Muscle of arm (tissue), 14 donors: ENCODE measurements at places on chromosomes 2 and 18.
A peak's percentile ranks its signal among the peaks of the same experiment; 100 is the strongest.

DNA sequence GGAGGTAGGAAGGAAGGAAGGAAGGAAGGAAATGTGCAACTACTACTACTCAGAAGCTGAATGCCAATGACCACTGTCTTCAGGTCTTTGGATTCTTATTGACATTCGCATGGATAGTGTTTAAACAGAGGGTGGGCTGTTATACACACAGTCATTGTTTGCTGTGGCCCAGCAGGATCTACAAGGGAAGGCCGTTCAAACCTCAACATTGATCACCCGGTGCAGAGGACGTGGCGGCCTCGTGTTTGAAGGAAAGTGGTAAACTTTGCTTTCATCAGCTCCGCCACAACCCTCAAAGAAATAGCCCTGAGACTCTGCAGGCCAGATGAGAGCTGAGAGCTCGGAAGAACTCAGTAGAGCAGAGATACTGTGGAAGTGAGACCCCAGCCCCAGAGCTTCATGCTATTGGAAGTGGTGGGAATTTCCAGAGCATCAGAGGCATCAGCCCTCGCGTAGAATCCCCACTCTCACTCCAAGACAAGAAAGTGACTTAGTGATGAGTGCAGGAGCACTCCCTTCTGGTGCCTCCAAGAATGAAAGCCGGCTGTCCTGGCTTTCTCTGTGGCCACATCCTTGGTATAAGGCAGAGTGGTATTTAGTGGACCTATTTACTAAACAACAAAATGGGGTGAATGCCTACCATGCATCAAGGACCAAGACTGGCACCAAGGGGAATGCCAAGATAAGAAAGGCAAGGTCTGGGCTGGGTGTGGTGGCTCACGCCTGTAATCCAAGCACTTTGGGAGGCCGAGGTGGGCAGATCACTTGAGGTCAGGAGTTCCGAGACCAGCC is 10.1 kb upstream of the ROCK2 start:
- no peak for DNase-seq

- DNase-seq = no peak
Observed at GRCh38 chr2:134194519-134194918, 59.4 kb upstream of the MGAT5 start.

GRCh38 chr2:74291218-74291544 is 52.0 kb downstream of the SLC4A5 start:
- DNase-seq = no peak

- DNase-seq = no peak
Observed at GRCh38 chr2:142031656-142032055, 99.2 kb downstream of the LRP1B start.

DNA sequence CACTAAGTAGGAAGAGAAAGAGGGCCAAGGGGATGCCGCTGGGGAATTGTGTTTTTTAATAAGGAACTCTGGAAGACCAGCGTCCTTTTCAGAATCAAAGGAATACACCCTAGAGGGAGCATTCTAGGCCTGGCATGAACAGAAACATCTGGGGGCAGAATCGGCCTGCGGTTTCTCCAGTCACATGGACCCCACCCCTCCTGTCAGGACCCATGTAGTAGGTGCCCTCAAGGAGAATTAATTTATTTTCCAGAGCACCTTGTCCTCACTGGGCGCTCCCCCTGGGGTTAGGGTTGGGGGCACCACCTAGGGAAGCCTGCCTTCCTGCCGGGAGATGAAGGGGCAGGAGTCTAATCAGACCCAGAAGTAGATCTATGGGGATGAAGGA is 44.2 kb downstream of the TMEM37 start:
- DNase-seq = no peak

GRCh38 chr18:33052886-33053285 is 280.1 kb upstream of the KLHL14 start:
- DNase-seq = no peak

DNA sequence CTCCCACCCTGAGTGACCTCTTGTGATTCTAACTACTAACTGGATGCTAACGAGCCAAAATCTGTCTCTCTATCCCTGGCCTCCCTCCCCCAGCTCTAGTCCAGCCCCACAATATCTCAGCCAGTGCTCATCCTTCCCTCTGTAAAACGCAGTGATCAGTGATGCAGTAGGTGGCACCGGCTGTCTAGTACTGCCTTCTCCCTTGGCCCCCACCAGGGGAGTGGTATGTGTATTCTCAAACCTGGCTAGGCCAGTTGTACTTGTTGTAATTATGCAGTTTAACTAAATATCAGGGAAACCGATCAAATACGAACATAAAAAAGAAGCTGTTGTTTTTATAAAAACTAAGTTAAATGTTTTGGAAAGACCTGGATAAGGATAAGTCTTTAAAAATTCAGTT is 113.2 kb upstream of the ALPP start:
- no peak for DNase-seq

DNA sequence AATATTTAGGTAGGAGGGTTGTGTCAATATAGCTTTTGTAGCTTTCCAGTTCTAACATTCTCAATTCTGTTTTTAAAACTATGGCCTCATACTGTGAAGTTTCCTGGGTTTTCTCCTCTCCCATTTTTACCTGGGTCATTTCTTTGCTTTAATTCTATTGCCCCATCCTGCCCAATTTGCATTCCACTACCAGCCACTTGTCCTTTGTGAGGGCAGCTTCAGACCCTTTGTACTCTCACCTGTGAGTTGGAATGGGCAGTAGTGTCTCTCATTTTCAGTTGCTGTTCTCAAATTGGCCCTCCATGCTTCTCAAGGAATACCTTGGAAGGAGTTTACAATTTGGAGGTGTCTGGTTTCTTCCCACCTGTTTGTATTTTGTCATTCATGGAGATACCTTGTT is 108.4 kb downstream of the CAMKMT start:
- no peak for DNase-seq

DNA sequence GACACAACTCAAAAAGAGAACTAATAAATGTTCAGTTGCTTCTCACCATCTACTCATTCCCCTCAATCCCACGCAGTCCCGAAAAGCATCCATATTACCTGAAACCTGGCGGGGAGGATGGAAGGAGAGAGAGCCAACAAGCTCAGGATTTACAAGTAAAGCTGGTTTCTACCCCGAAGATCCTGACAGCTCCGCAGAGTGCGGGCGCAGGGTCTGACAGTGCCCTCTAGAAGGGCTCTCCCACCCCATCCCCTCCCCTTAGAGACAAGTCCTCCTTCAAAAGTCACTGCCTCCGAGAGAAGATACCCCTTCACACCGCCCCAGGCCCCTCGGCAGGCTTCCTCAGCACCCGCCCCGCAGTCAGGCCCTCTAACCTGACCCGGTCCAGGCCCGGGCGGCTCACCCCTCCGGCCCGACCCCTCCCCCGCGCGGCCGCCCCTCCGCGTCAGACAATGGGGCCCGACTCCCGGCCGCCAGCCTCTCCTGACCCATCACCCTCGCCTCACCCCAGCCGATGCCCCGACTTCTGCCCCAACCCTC is 550 bp downstream of the RAB1A start:
- no peak for DNase-seq

DNA sequence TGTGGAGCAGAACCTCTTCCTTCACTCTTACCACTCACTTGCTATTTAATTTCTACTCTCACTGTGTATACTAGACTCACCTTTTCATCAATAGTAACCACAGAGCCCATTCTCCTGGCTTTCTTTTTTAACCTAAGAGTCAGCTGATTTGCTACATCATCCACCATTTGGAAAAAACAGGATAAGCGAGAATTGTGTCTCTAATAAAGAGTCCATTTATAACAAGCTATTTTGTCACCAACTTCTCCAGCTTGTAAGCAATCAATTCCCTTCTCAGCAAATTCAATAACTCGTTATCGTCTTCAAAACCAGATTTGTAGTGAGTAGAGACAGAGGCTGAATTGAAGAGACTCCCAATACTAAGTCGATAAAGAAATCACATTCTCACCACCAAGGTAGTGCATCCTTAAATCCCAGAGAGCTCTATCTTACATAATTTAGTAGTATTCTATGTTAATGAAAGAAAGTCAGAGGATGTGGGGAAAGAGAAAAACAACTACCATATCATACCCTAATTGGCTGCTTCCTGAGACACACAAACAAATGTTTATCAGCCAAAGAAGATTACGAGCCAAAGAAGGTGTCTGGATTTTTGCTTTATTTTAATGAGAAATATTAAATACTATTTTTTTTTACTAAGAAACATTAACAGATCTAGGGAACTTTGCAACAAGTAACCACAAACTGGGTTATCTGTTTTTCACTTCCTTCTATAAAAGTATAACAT is 52.5 kb upstream of the SPTBN1 start:
- no peak for DNase-seq

- DNase-seq = no peak
Observed at GRCh38 chr2:239902749-239903201, 122.4 kb downstream of the NDUFA10 start.

- no peak for DNase-seq
Observed at GRCh38 chr2:236858661-236859060, 227.0 kb upstream of the COPS8 start.

- no peak for DNase-seq
Observed at GRCh38 chr18:63208676-63209075, 110.9 kb downstream of the BCL2 start.

- no peak for DNase-seq
Observed at GRCh38 chr18:47404845-47405244, 153.4 kb upstream of the SKOR2 start.

- DNase-seq = no peak
Observed at GRCh38 chr2:25339211-25339674, 2.5 kb downstream of the DNMT3A start.

GRCh38 chr18:44594799-44595467 is 85.8 kb upstream of the SETBP1 start:
- DNase-seq = no peak

DNA sequence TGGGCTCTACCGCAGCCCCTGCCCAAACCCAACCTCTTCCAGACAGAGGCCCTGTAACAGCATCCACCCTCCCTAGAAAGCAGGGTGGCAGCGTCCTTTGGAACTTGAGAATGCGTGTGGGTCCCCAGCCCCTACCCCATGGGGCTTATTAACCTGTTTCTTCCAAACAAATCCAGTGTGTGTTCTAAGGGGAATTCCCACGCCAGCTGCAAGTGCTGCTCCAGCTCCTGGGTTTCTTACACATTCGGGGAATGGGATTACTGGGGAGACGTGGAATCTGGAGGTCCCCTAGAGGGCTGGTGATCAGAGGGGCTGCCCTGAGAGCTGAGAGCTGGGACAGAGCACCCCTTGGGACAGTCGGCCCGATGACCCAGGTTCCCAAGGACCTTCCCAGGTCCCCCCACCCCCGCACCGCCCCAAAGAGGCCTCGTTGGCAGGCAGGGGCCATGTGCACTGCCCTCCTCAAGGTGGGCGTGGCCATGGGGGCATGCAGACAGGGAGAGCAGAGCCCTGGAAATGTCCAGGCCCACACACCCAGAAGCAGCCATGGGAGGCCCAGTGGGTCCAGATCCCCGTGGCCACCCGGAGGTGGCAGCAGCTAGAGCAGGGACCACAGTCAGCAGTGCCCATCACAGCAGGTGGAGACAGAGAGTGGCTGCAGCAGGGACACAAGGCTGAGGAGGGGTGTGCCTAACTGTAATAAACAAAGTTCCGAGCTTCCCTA is 18.8 kb upstream of the TEX44 start:
- no peak for DNase-seq

GRCh38 chr2:3041841-3042600 is 335.6 kb downstream of the EIPR1 start:
- peak; percentile 61 for DNase-seq

DNA sequence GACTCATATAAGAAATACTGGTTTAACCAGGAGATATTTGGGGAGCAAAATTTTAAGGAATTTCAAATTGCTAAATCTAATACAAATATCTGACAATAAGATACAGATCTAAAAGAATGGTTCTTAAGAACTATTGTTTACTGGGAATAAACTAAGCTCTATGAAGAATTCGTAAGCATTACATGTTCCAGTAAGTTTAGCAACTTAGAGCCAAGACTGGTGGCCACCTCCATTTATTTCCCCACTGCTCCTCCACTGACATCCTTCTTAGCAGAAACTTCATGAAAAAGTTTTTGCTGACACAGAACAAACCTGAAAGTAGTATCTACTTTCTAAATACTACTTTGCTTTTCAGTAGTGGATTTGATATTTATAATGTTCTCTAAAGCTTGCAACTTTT is 83.0 kb downstream of the ACSL3 start:
- no peak for DNase-seq

GRCh38 chr2:190882411-190882766 is 1.8 kb downstream of the GLS start:
- DNase-seq = no peak

GRCh38 chr2:37771600-37772088 is 100.2 kb upstream of the CDC42EP3 start:
- no peak for DNase-seq

- no peak for DNase-seq
Observed at GRCh38 chr18:3624935-3625741, 175.2 kb downstream of the TGIF1 start.

GRCh38 chr2:238290715-238291549 is 2.5 kb upstream of the PER2 start:
- DNase-seq = no peak

GRCh38 chr18:7889515-7889914 is 322.4 kb downstream of the PTPRM start:
- no peak for DNase-seq

DNA sequence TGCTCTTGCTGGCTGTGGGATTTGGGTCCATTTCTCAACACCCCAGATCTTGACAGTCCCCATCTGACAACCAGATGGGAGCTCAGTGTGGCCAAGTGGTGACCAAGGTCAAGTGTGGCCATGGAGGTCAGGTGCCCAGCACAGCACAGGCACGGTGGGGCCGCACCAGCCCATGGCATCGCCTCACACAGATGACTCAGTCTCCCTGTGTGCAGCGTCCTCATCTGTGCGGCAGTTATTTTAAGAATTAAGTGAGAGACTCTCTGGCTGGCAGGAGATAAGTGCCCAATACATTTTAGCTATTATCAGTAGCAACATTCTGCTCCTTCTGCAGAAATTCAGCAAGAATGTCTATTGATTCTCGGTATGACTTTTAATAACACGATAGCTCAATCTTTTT is 167.2 kb downstream of the DDX1 start:
- DNase-seq = no peak

DNA sequence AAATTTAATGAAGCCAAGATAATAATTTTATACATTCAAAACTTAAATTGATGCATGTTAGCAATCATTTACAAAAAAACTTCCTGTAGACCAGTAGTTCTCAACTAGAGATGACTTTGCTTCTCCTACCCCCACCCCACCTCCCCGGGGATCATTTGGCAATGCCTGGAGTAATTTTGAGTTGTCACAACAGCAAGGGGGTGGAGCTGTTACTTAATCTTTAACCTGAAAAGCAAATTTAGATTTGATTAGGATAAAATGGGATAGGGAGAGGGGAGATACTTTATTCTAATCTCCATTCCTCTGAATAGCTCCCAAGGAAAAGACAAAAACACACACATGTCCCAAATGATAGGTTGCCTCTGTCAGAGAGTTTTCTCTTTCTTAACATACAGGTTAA is 4.2 kb downstream of the SLC40A1 start:
- no peak for DNase-seq

DNA sequence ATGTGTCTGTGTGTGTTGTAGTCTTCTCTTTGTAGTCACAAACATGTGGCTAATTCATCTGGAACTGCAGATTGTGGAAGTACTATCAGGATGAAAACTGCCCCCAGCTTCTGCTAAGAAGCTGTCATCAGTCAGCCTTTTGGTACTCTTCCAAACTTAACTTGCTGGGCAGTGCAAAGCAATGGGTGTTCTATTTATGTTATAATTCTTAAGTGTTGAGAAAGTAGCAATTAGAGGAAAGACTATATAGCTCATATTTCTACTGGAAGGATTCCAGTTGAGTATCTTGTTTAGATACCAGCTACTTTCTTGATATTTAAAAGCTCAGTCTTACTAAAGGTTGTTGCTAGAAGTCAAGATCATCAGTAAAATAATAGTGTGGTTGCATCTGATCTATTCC is 52.1 kb downstream of the SLC38A11 start:
- DNase-seq = no peak
